Endothelial cell of umbilical vein (primary cell): ENCODE measurements at places on chromosomes 3 and 15. TPM values are rescaled to one million over a fixed set of nuclear protein-coding genes. Genes with fewer than 3 reads are reported as not detected.

Gene P2RY1
- total RNA-seq = 1.7 and 1.9 TPM in 2 replicates

Gene TRAT1
- total RNA-seq = not detected in 2 replicates

Gene CELSR3
- total RNA-seq = 0.46 and 0.71 TPM in 2 replicates

Gene MUC20
- total RNA-seq = 0.62 and 0.81 TPM in 2 replicates

Gene RGMA
- total RNA-seq = 0.13 TPM in 1 of 2 replicates, not detected in the other

Gene ACTRT3
- 3.3 and 5.1 TPM in 2 replicates for total RNA-seq

Gene LTF
- not detected in 2 replicates for total RNA-seq

Gene IRAK2
- 10.0 and 11.1 TPM in 2 replicates for total RNA-seq
